ENCODE measurements at places on chromosomes 3 and 15. TPM values are rescaled to one million over a fixed set of nuclear protein-coding genes. Genes with fewer than 3 reads are reported as not detected.

GRCh38 chr3:141076036-141076773, 25.1 kb downstream of the SPSB4 start:
- DNase-seq: no peak

GRCh38 chr15:48500595-48500994, 144.9 kb downstream of the FBN1 start:
- DNase-seq: no peak

DNA sequence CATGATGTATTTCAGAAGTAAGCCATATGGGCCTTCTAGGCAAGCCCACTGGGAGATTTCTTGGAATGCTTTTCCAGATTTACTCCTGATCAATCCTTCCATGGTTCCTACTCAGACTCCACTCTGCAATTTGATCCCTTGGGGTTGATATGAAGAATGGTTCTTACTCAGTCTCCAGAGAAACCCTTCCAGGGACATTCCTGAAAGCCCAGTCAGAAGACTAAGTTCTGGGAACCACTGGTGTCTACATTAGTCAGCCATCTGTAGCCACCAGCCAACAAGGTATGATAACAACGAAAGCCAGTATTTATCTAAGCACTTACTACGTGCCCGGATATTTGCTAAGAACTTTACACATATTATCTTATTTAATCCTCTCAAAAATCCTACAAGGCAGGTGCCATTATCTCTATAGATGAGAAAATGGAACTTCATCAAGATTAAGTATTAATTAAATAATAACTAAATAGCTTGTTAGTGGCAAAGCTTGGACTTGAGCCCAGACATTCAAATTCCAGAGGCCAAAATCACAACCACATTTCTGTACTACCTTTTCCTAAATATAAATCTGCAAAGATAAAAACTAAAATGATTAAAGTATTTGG, 32.7 kb downstream of the ZNF385D start:
- DNase-seq: no peak

GRCh38 chr15:96171853-96172296, 158.6 kb upstream of the NR2F2 start:
- no peak for DNase-seq

DNA sequence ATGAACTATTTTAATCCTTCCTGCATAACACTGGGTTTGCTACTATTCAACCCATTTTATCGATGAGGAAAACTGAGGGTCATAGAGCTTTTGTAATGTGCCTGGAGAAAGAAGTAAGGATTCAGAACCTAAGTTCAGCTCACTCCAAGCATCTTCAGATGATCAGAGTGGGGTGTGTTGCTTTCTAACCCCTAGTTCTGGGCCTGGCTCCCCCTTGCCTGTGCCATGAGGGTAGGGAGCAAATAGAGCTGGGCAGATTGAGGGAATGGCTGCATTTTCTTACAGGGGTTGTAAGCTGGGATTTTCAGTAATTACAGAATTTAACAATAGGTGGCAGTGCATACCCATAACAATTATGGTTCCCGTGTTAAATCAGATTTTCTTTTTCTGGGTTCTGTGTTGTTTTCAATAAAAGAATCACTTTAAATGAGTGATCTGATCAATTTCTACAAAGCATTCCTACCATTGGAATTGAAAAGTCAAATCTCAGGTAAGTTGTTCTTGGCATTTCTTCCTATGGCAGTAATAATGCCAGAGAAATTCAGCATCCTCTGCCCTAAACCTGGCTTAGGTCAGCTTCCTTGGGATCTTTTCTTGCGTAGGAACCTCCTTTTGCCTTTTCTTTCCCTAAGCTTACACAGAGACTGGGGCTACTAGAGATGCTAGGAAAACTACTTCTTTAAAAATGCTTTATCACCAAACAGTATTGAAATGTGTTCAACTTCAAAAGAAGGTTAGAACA, 103.8 kb upstream of the IL12A start:
- DNase-seq: peak; percentile 6

DNA sequence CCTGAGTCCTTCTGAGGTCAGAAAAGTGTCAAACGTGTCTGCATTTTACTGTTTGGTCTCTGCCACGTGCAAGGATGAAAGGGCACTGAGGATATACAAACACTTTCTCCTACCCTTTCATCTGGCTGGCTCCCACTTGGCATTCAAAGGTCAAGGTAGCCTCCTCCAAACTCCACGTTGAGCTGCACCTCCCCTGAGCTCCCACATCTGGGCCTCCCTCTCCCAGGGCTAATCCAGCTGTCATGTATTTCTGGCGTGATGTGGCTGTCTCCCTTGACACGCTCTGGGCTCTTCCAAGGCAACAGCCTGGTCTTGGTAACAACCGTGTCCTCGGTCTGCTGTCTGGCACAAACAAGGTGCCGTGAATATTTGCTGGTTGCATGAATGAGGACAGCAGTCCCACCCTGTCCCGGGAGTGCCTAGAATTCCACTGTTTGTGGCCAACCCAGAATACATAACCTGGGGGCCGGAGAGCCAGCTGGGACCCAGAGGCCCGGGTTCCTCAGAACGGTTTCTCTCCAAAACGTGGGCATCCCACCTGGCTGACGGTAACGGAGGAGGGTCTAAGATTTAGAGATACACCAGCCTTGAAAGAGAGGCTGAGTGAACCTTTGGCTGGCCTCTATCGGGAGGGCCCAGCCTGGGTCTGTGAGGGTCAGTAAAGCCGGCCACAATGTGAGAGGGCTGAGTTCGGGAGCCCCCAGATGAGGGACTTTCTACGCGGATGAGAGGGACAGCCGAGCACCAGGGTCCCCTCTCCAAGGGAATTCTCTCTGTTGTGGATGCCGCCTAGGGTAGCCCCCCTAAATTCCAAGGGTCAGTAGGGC, 767 bp downstream of the GLT8D1 start:
- DNase-seq: no peak

- DNase-seq: no peak
Measured at GRCh38 chr3:61526308-61526707, 35.1 kb upstream of the PTPRG start.

- no peak for DNase-seq
Measured at GRCh38 chr3:72386327-72387000, 461.8 kb downstream of the SHQ1 start.

GRCh38 chr15:43239732-43240491, 19.1 kb upstream of the EPB42 start:
- no peak for DNase-seq

DNA sequence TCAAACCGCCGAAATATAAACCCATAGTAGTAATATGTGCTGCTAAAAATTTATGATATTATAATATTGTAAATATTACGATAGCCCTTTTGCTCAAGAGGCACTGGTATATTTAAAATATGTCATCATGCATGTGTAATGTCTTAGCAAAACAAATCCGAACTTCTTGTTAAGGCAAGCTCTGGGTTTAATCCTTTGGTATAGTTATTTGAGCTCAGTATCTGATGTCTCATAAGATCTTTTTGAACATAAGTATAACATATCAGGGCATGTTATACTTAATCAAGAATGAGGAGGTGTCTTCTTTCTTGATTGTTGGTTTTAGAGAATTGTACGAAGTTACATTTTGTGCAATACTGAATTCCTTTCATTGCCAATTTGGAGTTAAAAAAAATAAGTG, 154.1 kb upstream of the CBLB start:
- DNase-seq: no peak

DNA sequence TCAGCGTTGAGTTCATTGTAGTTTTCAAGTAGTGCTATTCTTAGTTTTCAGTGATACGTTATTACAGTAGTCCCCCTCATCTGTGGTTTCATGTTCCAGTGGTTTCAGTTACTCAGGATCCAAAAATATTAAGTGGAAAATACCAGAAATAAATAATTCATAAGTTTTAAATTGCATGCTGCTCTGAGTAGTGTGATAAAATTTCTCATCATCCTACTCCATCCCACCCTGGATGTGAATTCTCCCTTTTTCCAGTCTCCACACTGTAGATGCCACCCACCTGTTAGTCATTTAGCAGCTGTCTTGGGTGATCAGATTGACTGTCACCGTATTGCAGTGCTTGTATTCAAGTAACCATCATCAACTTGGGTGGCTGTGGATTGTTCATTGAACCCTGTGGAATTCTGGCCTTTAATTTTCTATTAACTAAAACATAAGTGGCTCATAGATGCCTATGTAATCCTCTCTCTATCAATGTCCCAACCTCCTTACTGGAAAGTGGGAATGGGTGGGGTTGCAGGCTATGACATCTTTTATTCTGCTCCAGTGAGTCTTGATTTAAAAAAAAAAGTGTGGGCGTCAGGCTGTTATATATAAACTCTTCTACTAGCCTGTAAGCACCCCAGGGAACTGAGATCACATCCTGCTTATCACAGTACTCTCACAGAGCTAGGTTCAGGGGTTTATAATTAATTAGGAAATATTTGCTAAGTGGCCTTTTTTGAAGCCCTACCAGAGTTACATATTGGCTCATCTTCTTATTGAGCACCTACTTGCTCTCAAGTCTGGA, 97.5 kb downstream of the CFAP20DC start:
- DNase-seq: no peak

DNA sequence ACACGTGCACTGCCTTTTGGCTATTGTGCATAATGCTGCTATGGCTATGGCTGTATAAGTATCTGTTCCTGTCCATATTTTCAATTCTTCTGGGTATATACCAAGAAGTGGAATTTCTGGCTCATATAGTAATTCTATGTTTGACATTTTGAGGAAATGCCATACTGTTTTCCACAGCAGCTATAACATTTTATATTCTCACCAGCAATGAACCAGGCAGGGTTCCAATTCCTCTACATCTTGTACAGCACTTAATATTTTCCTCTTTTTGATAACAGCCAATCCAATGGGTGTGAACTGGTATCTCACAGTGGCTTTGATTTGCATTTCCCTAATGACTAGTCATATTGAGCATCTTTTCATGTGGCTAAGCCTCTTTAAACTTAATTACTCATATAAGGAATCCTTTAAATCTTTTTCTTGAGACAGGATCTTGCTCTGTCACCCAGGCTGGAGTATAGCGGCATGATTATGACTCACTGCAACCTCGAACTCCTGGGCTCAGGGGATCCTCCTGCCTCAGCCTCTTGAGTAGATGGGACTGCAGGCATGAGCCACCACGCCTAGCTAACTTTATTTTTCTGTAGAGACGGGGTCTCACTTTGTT, 38.1 kb upstream of the IGDCC4 start:
- DNase-seq: no peak

- no peak for DNase-seq
Measured at GRCh38 chr3:44065311-44066094, 176.2 kb upstream of the TOPAZ1 start.

DNA sequence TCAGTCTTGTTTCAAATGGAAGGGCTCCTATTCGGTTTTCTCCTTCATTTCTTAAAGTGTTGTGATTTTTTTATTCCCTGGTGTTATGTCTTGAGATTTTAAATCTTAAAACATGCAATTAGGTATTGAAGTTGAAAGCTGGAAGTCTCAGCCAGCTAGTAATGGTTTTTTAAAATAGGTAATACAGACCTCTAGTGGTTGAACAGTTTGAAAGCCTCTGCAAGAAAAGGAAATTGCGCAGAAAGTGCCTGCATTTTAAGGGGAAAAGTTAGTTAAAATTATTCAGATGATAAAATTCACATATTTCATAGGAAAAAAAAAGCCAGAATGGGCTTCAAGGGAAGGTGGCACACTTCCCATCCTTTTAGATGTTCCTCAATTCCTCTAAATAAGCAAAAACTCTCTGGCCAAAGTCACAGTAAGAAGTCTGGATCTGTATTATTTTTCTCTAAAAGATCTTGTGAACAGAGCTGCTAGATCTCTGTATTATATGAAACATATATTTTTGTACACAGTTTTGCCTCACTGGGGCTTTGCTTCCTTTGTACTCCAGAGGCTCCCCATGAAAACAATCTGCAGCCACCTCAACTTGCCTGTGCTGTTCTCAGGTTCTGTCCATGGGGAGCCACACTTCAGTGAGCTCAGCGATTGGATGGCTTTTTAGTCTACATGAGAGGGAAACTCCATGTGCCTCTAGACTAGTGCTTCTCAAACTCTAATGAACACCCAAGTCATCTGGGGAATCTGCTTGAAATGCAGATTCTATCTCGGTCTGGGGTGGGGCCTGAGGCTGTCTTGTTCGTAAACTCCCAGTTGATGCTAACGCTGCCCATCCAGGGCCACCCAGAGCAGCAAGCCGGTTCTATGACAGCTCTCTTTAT, 21.5 kb downstream of the AGTR1 start:
- DNase-seq: no peak

- DNase-seq: no peak
Measured at GRCh38 chr3:53104762-53105161, 25.5 kb downstream of the RFT1 start.

DNA sequence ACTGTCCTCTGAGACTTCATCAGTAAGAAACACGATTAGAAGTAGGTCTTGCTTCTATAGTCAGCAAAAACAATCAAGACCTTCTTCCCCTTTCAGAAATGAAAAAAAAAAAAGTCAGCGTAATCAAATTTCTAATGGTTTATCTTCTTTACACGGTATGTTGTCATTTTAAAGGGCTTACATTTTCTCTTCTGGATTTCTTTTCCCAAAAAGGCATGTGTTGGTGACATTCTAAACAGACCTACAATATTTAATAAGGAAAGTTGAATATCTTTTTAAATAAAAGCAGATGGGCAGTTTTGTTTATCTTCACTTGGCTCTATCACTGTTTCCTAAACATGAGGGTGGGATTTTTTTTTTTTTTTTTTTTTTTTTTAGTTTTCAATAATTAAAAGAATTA, 197.3 kb upstream of the ADAMTS9 start:
- no peak for DNase-seq

GRCh38 chr3:156826896-156827882, 1.0 kb downstream of the LEKR1 start:
- no peak for DNase-seq

DNA sequence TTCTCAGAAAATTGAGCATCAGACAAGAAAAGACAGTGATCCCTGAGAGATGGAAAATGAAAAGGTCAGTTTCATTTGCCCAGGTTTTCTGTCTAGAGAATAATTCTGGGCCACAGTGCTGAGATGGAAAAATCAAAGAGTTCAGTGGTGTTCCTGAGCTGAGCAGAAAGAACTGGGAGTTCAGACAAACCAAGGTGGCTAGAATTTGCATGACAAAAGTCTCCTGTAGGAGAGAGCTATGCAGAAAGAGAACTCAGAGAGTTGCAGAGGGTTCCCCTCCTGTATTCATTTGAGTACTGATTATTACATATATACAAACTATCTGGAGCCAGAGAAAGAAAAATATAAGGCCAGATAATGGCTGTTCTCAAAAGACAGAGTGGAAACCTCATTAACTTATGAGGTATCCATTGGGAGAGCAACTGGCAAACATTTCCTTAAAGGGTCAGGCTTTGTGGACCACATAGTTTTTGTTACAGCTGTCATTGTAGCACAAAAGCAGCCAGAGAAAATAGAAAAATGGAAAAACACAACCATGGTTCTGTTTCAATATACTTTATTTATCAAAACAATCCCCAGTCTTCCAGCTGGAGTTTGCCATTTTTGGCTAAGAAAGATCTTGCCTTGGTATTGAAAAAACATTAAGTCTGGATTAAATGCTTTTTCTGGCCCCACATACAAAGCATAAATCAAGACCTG, 1004.1 kb downstream of the TBL1XR1 start:
- no peak for DNase-seq

Gene INTS14
- 60.3 TPM for total RNA-seq

Gene ATP13A4
- not detected for total RNA-seq

Gene BUB1B
- 42.8 TPM for total RNA-seq

Gene CCR3
- not detected for total RNA-seq

Gene CDV3
- total RNA-seq: 118 TPM

Gene C2CD4A
- total RNA-seq: 0.63 TPM

Gene GOLGA8J
- total RNA-seq: not detected

Gene KCNH8
- total RNA-seq: not detected

Gene HOMER2
- total RNA-seq: 18.5 TPM

Gene GRAMD2A
- 0.43 TPM for total RNA-seq

Gene ESYT3
- total RNA-seq: 2.6 TPM

Data from NCI-H460 (cell line).